ENCODE measurements at places on chromosomes 2 and 18.

DNA sequence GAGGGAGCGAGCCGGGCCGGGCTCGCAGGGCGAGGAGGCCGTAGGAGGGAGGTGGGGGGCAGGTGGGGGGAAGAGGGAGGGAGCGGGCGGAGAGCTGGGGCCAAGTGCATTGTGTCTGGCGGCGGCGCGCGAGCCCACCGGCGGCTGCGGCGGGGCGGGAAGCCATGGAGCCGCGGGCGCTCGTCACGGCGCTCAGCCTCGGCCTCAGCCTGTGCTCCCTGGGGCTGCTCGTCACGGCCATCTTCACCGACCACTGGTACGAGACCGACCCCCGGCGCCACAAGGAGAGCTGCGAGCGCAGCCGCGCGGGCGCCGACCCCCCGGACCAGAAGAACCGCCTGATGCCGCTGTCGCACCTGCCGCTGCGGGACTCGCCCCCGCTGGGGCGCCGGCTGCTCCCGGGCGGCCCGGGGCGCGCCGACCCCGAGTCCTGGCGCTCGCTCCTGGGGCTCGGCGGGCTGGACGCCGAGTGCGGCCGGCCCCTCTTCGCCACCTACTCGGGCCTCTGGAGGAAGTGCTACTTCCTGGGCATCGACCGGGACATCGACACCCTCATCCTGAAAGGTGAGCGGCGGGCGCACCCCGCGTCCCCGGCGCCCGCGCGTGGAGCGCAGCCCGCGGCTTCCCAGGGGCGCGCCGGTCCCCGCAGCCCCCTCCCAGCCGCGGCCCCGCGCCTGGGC, at the start of gene TMEM178A:
TSS of gene TMEM178A (plus strand) at position 107 of the 680 bp plus-strand sequence. CDS start at position 165, 58 bp downstream.
- peak; percentile 30 for DNase-seq

GRCh38 chr2:238278626-238279323, 9.6 kb downstream of the PER2 start:
- no peak for DNase-seq

DNA sequence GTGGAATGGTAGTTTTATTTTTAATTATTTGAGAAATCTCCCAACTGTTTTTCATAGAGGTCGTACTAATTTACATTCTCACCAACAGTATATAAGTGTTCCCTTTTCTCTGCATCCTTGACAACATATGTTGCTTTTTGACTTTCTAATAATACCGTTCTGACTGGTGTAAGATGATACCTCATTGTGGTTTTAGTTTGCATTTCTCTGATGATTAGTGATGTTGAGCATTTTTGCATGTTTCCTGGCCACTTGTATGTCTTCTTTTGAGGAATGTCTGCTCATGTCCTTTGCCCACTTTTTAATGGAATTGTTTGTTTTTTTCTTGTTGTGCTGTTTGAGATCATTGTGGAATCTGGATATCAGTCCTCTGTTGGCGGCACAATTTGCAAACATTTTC, 242.5 kb downstream of the ZNF521 start:
- no peak for DNase-seq

GRCh38 chr18:22186484-22186971, 17.1 kb downstream of the GATA6 start:
- no peak for DNase-seq

DNA sequence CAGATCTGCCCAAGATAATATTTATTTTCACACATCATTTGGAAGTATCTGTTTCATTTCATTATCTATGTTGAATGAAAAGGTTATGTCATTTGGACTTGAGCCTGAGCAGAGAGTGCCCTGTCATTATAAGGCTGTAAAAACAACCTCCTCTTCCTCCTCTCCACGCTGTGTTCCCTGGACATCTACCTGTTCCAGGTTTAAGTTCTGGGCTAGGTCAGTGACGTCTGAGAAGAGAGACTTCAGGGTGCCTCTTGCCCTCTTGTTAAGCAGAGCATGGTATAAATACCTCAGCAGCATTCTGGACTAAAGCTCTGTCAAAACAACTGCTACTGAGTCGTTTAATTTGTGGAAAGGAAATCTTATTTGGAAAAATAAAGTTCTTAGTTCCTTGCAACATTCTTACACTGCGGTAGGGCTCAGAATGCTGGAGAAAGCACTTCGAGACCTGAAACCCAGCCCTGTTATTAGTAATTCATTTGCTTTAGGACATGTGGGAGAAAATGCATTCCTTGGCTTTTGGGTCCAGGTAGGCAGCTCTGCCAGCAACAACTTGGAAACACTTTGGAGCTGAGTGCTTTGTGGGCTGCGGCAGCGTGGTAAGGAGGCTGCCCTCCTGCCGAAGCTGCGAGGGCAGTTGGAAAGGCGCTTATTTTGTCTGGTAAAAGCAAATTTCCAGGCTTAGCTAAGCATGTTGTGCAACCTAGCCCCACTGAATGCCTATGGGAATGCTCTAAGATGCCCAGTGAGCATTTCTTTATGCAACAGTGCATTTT, 91.8 kb upstream of the NEDD4L start:
- DNase-seq = no peak

DNA sequence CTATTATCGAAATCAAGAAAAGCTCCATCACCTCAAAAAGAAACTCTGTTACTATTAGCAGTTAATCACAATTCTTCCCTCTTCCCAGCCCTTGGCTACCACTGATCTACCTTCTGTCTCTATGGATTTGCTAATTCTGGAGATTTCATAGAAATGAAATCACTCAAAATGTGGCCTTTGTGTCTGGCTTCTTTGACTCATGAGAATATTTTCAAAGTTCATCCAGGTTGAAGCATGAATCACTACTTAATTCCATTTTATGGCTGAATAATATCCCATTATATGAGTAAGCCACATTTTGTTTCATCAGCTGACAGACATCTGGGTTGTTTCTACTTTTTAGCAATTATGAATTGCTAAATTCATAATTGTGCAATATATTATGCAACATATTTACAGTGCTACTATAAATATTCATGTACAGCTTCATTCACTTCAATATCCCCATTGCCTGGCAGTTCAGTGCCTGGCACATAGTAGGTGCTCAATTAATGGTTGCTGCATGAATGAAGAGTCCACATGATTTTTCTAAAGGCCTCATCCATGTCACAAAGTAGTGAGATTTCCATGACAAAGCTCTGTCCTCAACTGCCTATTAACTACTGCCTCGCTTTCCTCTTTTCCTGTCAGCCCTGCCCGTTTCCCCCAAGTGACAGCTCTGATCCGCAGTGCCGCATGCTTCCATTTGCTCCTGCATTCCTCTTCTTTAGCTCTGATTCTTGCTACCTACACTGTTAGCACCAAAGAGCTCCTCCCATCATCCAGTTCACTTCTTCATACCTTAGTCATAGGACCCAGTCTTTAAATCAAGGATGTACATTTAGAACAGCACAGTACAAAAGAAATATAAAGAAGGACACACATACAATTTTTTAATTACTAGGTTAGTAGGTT, 32.8 kb downstream of the CCDC93 start:
- DNase-seq = no peak

- no peak for DNase-seq
Measured at GRCh38 chr18:13279181-13280069, 60.9 kb downstream of the LDLRAD4 start.

DNA sequence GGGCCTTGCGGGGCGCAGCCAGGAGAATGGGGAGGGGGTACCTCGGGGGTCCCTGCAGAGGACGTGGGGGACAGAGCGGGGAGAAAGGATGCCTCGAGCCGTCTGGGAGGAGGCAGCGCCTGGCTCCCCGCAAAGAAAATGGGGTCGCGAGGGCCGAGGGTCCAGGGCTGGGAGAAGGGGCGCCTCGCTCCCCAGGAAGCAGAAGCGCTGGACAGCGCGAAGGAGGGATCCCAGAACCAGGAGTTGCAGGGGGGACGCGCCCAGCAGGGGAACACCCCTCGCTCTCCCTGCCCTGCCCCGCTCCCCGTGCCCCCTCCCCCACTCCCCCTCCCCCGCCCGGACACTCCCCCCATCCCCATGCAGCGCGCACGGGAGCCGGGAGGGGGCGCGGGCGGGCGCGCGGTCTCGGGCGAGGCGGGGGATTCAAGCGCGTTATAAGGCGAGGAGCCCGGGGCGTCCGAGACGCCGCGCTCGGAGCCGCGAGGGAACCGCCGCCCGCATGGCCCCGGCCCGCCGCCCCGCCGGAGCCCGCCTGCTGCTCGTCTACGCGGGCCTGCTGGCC, at the start of gene ERFE:
TSS of gene ERFE (plus strand) at position 462 of the 562 bp plus-strand sequence. CDS start at position 500, 38 bp downstream.
- DNase-seq = no peak

- DNase-seq = no peak
Measured at GRCh38 chr2:96359310-96359709, 23.7 kb downstream of the NCAPH start.

DNA sequence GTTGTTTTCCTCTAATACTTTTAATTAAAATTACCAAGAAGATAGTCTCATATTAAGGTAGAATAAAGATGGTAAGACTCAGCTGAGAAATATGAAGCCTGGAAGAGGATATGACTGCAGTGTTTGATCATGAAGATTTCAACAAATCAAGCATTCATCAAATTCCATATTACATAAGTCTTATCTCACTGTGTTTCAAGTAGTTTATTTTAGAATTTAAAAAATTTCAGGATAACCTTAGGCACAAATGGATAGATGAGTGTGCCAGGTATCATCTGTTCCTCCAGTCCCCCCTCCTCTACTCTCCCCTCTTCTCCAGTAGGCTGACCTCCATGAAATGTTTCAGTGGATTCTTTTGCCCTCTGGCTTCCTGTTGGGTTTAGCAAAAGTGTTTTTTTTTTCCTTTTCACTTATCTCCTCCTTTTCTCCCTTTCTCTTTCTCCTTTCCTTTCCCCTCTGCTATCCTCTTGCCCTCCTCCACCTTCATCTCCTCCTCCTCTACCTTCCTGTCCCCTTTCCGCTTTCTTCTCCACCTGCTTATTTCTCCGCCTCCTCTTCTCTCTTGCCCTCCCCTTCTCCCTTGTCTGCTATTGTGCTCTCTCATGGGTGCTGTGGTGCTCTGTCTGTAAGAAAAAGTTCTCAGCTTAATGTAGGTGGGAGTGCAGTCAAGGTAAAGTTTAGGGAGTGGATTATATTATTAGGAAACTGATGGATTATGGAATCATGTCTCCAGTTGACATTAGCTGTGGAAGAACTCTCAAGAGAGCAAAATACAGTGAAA, 72.8 kb downstream of the ABI2 start:
- no peak for DNase-seq

GRCh38 chr2:101113441-101114267, 37.5 kb downstream of the TBC1D8 start:
- no peak for DNase-seq

GRCh38 chr2:146602383-146602782, 1242.4 kb upstream of the ACVR2A start:
- DNase-seq = no peak

- no peak for DNase-seq
Measured at GRCh38 chr2:64392529-64392928, 61.4 kb upstream of the LGALSL start.

DNA sequence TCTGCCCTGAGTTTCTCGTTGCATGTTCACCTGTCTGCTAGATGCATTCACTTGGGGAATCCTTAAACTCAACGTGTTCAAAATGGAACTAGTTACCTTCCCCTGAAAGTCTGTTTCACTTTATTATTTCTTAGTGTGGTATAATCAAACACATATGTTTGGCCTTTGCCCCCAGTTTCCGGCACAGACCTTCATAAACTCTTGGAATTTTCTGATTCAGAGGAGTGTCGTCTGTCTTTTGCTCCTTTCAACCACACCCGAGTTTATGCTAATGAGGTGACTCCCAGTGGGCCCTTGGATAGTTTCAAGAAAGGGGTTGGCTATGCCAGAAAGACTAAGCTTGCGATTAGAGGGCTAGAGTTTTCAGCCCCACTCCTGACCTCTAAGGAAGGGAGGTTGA, 198.9 kb downstream of the CDCA7 start:
- DNase-seq = no peak

DNA sequence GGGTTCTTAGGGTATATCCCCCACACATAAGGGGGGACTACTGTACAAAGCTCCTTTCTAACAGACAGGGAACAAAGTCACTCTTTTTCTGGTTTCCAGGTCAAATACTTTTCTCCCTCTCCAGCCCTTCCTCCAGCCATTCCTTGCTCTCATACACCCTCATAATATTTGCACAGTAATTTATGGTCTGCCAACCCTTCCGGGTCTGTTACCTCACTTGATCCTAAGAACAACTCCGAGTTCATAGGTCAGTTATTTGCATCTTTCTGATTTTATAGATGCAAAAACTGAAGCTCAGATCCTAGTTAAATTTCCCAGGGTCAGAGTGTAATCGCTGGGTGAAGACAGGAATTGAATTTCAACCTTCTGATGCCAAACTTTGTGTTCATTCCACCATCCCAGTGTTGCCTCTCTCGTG, 14.8 kb upstream of the MATN3 start:
- DNase-seq = no peak

Data from left lung (tissue), 14 donors.